Activated CD4-positive, alpha-beta T cell treated with anti-CD3 and anti-CD28 coated beads, Interleukin-2, amount 50 U/mL, for 4 hours (primary cell): ENCODE measurements at places on chromosomes 7 and 10.

- no peak for DNase-seq
Measured at GRCh38 chr7:1140476-1141104, 19.4 kb downstream of the ZFAND2A start.

DNA sequence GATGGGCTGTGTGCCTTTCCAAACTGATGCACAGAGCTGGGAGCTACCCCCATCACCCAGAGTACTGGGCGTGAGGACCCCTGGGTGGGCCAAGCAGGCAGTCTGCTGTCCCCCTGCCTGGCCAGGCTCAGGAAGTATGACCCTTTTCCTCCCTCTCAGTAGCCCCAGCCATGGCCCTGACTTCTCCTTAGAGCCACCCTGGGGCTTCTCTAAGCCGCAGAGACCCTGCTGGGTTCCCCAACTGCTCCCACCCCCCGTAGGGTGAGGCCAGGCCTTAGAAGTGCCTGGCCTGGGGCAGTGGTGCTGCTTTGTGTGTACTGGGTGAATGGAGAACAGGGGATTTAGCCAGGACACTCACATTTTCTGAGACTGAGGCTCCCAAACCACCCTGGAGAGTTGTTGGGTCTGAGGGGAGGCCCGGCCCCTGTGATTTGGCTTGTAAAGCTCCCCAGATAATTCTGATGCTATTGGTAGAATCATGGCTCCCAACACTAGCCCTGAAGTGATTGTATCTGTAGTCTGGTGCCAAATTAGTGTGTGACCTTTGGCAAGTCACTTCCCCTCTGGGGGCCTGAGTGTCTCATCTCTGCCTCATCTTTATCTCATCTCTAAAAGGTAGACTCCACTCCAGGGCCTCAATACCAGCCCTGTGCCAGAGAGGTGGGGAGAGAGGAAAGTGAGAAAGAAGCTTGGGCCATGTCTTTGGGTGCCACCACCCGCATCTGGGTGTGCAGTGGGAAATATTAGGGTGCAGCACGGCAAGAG is 99.7 kb upstream of the PPIF start:
- DNase-seq = no peak

- no peak for DNase-seq
Measured at GRCh38 chr10:119803264-119803663, 69.4 kb downstream of the MCMBP start.

DNA sequence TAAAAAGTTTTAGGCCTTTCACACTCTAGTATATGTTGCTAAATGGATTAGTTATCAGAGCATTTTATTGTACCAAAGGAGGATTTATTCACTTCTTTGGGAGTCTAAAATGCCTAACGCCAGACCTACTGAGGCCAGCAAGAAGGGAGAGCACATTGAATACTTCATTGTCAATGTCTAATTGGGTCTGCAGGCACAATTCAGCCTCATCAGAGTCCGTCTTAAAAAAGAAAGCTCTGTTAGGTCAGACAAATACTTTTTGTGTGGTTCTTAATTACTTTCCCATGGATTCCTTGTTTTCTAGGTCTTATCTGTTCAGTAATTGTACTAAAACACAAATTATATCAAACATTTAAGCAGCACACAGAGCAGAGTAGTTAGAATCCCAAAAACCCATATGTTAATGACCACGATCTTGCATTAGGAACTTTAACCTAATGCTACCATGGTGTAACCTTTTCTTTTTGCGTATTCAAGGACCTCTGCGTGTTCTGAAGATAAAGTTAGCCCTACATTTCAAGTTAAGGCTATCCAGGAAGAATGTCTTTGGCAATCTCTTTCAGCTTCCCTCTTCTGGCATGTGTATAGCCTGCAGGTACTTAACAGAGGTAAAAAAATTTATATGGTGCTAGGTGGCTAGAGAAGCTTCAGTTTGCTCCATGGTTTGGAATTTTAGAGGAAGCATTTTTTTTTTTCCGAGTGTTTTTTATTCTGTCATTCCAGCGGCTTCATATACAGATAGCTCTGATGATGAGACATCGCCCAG is 45.7 kb upstream of the STRIP2 start:
- DNase-seq = no peak

DNA sequence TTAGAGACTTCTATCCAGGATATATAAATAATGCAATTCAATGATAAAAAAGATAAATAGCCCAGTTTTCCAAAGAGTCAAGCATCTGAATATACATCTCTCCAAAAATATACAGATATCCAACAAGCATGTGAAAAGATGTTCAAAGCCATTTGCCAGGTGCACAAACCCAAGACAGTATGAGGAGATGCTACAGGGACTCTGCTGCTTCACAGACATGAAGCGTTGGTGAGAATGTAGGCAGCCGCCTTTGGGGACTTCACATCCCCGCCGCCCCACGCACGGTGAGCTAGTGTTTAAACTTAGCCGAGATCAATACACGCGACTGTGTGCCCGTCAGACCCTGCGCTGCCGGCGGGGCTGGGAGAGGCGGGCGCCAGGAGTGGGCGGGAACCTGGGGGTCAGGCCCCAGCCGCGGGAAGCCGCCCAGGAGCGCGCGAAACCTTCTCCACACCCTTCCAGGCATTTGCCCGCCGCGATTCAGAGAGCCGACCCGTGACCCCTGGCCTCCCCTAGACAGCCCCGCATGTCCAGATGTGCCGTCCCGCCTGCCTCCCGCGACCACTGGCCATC is 927 bp upstream of the ALOX5 start:
- peak; percentile 28 for DNase-seq

DNA sequence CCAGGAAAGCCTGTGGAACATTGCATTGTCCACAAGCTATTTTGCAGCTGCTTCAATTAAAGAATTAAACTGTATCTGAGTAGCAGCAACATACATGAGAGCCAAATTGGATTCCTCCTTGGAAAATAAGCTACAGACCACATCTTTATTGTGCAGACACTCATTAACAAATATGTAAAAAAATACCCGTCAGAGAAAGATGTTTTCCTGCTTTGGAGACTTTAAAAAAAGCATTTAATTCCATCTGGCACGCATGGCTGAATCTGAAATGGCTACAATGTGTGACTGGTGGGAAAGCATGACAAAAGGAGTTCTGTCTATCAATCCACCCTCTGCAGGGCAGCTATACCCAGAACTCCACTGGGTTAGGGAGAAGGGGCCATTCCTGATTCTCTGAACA is 73.1 kb upstream of the HPS1 start:
- no peak for DNase-seq

DNA sequence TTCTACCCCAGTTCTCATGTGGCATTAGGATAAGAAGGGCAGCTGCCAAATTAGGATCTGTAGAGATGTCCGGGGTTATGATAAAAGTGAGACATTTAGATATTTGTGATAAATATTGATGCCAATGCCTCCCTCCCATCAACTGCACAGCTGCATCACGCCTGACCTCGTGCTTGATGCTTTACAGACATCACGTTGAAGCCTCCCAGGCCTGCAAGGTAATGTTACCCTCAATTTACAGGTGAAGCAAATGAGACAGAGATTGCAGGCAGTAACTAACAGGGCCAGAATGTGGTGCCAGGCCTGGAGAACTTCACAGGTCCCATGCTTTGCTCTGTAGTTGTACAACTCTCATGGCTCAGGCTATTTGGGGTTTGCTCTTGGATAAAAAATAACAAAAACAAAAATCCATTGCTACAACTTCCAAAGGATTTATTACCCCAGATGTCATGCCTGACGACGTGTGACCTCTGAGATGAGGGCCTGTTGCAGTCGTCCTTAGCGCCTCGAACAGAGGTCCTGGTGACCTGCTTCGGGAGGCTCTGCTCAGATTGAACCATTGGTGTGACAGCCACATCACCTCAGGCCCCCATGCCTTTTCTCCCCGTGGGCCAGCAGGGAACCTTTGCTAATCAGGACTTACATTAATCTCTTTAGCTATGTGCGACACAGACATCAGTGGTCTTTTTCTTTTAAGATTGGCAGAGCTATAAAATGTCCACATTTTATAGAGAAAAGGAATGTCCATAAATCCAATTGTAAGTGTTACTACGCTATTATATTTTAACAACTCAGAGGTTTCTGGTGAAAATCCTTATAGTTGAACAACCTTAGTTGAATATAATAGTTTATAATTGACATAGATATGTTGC is 169.3 kb downstream of the ADAM12 start:
- DNase-seq = no peak

GRCh38 chr7:49187543-49188268 is 263.4 kb downstream of the CDC14C start:
- no peak for DNase-seq

DNA sequence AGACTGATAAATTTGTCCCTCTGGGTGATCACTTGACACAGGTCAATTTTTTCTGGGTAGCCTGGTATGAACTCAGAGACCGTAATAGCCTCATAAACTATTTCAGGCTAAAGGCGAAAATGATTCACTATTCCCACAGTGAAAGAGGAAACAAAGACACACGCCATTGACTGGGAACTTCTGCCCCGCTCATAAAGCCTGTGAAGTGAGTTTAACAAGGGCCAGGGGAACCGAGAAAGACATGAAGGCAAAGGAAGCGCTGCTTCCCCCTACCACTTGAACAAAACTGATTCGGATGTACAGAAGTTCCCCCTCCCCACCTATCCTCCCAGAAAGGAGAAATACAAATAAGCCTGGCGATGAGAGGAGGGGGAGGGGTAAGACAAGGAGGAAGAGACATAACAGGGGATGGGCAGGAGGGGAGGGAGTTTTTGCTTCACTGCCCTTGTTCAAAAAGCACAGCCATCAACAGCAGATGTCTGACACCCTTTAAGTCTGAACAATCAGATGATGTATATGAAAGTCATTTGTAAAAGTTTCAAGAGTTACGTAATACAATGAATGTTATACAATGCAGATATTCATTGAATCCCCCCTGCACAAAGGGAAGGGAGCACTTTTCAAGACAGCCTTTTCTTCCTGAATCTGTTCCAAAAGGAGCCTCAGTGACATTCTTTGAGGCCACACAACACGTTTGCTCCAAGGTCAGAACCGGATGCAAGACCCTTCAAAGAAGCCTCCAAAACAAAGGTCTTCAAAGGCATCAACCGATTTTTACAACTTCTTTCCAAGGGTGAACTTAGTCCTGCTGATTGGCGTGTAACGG is 734 bp downstream of the ABCB4 start:
- no peak for DNase-seq

DNA sequence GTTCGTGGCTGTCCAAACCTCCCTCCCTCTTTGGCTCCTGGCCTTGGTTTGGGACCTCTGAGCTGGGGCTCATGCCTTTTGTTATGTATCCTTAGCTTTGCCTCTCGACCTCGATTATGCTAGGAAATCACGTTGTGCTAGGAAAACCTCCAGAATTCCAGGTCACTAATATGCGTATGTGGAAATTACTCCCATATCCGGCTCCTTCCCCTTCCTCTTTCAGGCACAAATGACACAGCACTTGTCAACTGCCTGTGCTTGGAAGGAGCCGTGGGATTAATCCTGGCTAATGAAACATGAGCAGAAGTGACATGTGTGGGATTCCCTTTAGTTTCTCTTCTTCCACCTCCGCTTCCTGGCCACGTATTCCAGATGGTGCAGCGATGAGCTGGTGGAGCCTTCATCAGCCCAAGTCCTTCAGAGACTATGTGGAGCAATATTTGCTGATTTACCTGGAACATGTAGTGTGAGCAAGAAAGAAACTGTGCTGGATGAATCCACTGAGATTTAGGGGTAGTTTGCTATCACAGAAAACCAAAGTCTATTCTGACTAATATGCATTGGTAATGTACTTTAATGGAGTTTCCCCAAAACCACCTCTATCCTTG is 149.2 kb downstream of the REEP3 start:
- DNase-seq = no peak

DNA sequence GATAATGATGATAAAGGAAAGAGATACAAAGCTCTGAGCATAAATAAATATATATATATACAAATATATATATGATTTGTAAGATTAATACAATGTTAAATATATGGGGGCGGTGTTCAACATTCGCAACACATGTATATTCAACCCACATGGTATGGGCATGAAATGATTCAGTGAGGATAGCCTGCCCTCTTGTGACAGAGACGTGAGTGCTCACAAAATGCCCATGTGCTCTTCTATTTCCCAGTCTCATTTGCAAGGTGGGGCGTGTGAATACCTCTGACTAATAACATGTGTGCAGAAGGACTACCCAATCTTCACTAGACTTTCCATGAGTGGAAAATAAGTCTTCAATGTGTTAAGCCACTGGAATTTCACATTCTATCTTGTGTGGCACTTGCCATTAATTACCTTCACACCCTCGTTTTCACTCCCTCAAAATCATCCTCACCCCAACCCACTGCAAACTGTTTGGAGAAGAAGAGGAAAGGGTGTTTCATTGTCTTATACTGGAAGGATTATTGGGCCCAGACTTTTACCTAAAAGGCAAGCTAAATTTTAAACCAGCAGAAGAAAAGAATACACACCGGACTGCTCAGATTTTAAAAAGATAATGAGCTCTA is 26.9 kb downstream of the ASAH2 start:
- DNase-seq = no peak

DNA sequence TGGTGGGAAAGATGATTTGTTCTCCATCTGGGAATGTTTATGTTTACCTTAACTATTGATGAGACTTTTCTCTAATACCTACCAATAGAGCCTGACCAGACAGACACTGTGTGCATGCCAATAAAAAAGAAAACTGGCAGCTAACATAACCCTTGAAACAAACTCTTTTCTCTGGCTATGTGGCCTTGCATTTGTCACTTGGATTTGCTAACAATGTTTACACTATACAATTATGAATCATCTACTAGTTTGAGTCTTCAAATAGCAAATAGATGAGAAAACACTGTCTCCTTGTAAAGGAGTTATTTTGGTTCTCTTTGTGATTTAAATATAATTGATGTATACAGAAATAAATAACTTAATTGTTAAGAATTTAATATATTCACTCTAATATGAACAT is 273.1 kb downstream of the SEMA3D start:
- no peak for DNase-seq

DNA sequence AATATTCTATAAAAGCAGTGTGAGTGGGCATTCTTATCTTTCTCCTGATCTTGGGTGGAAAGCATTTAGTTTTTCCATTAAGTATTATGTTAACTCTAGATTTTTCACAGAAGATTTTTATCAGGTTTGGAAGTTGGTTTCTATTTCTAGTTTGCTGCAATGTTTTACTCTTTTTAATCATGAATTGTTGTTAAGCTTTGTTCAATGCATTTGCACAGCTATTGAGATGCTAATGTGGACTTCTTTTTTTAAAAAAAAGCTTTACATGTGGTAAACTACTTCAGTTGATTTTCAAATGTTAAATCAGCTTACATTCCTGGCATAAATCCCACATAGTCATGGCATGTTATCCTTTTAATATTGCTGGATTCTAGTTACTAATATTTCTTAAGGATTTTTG is 363.6 kb upstream of the NRP1 start:
- DNase-seq = no peak

GRCh38 chr10:70571636-70572439 is 30.7 kb downstream of the PRF1 start:
- no peak for DNase-seq
